ENCODE measurements at places on chromosomes 13 and 19.

GRCh38 chr19:31262725-31263191, 86.5 kb downstream of the TSHZ3 start:
- peak; percentile 34 for DNase-seq

GRCh38 chr13:36377826-36378468, 31.8 kb upstream of the SPART start:
- DNase-seq, result peak; percentile 38

GRCh38 chr13:46519182-46519581, 33.8 kb upstream of the LRCH1 start:
- DNase-seq, result no peak

DNA sequence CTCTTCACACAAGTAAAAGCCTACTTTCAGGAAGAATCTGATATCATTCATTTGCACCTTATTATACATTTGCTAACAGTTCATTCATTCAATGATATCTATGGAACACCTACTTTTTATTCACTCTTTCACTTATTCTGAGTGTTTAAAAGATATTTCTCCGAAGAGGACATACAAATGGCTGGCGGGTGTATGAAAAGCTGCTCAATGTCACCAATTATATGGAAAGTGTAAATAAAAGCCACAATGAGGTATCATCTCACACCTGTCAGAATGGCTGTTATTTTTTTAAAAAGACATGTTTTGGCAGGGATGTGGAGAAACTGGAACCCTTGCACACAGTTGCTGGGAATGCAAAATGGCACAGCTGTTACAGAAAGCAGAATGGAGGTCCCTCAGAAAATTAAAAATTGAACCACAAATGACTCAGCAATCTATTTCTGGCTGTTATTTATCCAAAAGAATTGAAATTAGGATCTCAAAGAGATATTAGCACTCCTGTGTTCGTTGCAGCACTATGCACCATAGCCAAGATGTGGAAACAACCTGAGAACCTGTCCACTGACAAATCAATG, 127.6 kb upstream of the IRS2 start:
- DNase-seq, result no peak

GRCh38 chr19:5050905-5051304, 82.0 kb downstream of the KDM4B start:
- no peak for DNase-seq

DNA sequence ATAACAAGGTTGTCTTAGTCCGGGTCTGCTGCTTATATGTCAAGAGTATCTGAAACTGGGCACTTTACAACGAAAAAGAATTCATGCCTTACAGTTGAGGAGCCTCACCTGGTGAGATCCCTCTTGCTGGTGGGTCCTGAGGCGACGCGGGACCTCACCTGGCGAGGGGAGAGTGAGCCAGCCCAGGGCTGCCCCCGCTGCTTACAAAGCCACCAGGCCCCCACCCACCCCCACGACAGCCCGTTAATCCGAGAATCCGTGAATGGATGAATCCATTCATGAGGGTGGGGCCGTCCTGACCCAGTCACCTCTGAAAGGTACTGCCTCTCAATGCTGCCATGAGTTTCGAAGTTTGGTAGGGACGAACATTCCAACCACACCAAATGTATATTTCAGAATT, 54.0 kb upstream of the F7 start:
- DNase-seq, result no peak

DNA sequence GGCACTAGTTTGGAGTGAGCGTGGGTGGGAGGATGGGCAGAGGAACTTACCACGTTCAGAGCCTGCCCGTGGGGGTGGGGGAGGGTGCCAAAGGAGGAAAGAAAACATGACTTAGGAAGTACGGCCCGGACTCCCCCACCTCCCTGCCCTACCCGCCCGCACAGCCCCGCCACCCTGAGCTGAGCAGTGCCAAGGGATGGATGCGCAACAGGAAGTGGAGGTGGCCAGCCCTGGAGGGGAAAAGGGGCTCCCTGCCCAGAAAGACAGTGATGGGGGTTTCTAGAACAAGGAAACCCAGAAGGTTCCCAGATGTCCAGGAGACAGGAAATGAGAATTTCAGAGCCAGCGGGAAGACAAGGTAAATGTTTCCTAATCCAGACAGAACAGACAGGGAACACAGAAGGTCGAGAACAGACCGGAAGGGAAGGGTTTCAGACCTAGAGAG, 6.3 kb downstream of the TEAD2 start:
- no peak for DNase-seq

GRCh38 chr19:44765033-44765948, 12.4 kb upstream of the CBLC start:
- DNase-seq, result no peak

GRCh38 chr13:106033659-106034058, 501.8 kb downstream of the EFNB2 start:
- DNase-seq, result peak; percentile 59

DNA sequence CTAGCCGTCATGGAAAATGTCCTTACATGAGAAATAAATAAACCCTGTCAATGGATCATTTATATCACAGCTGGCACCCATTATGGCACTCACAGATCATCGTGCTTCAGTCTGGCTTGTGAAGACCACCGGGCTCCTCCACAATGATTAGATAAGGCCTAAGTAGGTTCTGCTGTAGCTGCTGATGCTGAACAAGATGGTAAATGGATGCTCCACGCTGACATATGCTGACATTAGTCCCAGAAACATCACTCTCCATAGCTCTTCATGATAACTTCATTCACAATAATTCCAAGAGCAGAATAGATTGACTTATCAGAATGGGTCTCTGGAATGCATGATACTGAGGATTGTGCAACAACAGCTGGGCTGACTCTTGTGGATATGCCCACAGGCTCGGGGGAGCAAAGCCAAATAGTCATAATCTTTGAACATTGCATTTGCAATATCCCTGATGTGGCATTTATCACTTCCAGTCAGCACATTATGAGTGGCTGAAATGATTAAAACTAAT, 63.8 kb upstream of the RXFP2 start:
- DNase-seq, result no peak

- no peak for DNase-seq
Observed at GRCh38 chr13:84553227-84553626, 671.0 kb upstream of the SLITRK1 start.

GRCh38 chr13:19726611-19727010, 56.1 kb downstream of the PSPC1 start:
- DNase-seq, result no peak

GRCh38 chr13:97228850-97229521, 6.9 kb downstream of the MBNL2 start:
- DNase-seq, result peak; percentile 30

DNA sequence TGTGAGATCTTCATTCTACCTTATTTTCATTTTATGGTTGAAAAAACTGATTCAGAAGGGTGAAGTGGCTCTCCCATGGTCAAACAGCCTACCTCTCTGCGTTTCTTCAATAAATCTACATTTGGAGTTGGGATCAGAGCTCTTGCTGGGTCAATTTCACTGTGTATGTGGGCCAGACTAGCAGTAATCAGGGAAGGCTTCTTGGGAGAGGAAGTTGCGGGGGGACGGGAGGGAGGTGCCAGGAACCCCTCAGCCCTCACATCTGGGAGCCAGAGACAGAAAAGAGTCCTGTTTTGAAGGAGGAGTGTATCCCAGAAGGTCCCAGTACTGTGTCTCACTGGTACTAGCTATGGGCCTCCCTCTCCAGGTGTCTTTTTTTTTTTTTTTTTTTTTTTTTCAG, 934 bp downstream of the KXD1 start:
- DNase-seq, result no peak

DNA sequence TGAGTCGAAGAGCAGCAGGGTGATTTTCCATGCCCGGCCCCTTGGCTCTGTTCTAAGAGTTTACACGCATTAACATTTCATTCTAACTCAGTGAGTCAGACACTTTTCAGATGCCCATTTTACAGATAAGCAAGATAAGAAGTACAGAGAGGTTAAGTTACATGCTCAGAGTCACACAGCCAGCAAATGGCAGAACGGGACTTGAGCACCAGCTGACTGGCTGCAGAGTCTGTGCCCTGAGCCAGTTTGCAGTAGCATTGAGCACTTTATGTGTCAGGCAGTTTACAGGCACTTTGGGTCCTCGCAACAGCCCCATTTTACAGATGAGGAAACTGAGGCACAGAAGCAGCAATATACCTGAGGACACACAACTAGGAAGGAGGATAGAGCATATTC, 19.0 kb downstream of the CCDC8 start:
- DNase-seq, result no peak

DNA sequence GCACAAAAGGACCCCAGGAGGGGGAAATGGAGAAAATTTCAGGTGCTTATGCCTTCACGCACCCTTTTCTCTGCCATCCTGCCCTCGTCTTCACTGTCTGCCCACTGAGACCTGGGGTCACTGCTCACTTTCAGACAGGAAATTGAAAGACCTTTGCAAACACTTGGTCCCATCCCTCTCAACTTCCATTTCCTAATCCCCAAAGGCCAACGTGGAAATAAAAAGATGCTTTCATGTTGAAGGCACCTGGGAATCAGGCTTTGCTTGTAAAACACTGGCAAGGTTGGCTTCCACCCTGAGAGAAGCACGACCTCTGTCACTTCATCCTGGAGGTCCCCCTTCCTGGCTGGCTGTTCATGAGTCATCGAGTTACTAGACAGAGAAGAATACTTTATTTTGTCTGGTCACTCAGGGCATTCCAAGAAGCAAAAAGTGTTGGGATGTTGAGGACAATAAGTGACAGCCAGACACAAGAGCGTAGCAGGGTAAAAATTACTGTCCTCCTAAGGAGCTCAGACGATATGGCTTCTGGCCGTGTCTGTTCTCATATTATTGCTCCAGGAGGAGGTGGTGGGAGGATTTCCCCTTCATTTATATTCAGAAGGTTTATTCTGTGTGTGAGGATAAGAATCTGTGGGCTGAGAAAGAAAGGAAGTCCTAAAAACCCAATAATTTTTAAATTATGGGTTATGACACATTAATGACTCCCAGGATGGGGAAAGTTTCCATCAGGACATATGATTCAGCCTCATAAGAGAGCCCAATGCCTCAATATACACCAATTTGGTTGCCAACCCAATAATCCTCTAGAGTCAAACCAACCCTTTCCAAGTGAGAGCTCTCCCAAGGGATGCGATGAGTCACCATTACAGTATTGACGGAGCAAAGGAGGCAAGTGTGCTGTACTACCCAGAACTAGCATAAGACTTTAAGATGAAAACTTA, 409.0 kb downstream of the COG6 start:
- DNase-seq, result peak; percentile 1

DNA sequence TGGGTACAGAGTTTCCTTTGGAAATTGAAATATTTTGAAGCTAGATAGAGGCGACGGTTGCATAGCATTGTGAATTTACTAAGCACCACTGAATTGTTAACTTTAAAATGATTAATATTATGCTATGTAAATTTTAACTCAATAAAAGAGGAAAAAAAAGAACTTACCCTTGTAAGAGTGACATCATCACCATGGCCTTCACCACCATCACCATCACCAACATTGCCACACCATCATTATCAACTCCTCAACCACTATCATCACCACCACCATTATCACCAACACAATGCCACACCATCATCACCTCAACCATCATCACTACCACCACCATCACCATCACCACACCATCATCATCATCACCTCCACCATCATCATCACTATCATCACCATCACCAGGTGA, 113.9 kb downstream of the TUBA3C start:
- no peak for DNase-seq

- no peak for DNase-seq
Observed at GRCh38 chr13:22198641-22199217, 527.9 kb downstream of the FGF9 start.

- peak; percentile 86 for DNase-seq
Observed at GRCh38 chr13:29654843-29655547, 59.5 kb upstream of the SLC7A1 start.

DNA sequence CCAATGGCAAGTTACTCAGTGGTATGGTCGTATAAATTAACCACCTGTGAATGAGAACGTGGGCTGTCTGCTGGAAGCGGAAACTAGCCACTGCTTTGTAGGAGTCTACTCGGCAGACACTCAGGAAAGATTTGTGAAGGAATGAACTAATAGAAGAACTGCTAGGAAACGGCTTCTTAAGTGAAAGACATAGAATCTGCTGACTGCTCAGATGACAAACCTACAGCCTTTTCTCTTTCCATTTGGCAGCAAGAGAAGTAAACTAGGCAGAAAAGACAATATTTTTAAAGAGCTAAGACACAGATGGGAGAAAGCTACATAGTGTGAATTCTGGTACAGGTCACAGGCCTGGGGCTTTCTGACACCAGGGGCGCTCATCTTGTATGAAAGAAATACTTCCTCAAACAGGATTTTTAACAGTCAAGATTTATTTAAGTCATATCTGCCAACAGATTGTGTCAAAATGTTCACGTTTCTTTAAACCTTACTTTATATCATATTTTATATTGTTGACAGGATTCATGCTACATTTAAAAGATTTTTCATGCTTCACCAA, 78.4 kb downstream of the MIPEP start:
- DNase-seq, result no peak

- DNase-seq, result no peak
Observed at GRCh38 chr19:9627856-9628255, 6.8 kb upstream of the ZNF561 start.

DNA sequence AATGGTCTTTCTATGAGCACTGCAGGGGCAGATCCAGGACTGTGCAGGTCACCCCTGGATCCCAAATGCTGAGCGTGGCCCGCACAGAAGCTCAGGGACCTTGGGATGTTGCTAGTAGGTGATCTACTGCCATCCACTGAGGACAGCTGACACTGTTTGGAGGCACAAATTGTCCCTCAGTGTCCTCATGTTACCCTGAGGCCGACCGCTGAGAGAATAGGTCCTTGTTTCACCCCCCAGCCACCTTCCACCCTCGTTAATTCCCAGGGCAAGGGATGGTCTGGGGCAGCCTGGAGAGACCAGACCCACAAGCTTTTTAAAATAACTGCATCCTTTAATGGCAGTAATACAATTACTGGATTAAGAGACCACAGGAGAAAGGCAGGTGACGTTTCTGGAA, 15.4 kb upstream of the TMEM160 start:
- no peak for DNase-seq

- DNase-seq, result no peak
Observed at GRCh38 chr13:33139184-33139583, 123.0 kb downstream of the KL start.

DNA sequence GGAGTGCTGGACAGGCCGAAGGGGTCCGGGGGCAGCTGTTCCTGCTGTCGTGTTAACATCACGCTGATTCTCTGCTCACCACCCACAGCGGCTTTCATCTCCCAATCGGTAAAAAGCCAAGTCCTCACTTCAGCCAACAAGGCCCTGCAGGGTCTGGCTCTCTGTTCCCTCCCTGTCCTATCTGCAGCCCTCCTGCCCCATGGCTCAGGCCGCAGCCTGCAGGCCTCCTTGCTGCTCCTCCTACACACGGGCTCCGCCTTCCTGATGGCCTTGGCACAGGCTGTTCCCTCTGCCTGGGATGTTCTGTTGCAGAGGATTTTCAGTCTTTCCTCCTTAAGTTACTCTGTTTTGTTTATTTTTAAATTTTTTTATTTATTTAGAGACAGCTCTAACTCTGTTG, 22.2 kb downstream of the FUZ start:
- peak; percentile 11 for DNase-seq
